ENCODE measurements at places on chromosomes 1 and 21. TPM values are rescaled to one million over a fixed set of nuclear protein-coding genes. Genes with fewer than 3 reads are reported as not detected.

Gene MATN1
- total RNA-seq: 0.31 TPM

Gene TAL1
- not detected for total RNA-seq

Gene ZNF593OS
- not detected for total RNA-seq

Gene CRYAA
- total RNA-seq: not detected

Gene GUCA2B
- not detected for total RNA-seq

Gene IGSF5
- 10.1 TPM for total RNA-seq

Gene CENPF
- 123 TPM for total RNA-seq

DNA sequence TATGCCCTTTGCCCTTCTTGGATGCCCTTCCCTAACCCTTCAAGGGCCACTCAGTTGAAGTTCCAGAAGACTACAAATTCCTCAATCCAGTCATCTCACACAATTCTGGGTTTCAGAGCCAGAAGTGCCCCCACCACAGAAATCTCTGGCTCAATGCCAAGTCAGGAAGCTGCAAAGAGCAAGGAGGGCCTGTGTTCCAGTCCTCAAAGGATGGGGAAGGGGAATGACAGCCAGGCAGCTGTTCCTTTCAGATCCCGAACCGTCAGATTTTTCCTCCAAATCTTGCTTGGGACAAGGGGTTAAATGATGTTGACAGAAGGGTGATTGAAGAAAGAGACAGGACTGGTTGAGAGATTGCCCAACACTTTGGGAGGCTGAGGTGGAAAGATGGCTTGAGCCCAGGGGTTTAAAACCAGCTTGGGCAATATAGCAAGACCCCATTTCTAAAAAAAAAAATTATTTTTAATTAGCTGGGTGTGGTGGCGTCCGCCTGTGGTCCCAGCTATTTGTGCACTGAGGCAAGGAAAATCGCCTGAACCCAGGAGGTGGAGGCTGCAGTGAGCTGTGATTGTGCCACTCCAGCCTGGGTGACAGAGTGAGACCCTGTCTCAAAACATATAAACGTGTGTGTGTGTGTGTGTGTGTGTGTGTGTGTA, 716 bp upstream of the HPDL start:
- DNase-seq: no peak

DNA sequence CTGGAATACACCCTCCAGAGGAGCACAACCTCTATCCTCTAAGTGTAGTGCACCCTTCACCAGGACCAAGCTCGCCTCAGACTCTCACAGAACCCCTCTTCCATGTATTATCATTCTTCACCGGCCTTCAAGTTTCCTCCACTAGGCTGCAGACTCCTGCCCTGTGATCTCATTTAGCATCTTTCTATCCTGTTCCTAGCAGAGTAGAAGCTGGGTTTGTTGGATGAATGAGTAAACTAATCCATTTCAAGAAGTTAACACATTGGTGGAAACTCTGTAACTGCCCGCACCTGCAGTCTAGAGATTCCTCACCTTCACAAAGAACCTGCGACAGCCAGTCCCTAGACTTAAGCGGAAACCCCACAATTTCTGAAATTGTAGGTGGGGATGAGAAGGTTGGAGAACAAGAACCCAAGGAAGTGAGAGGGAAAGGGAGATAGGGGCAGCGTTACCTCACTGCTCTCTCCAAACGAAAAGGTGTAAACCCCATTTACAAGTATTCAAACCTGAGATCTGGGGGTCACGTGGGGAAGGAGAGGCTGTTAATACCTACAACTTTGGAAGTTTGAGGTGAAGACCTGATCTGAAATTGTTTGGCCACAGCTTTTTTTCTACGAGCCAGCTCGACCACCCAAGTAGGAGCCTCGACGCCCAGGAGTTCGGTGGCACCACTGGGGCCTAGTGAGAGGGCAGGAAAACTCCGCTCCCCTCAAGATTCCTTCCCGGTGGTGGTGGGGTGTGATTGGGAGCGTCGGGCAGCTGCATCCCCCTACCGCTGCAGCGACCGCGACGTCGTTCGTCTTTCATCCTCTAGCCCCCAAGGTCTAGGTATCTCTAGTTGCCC, 1.2 kb downstream of the PTPN14 start:
- DNase-seq: peak; percentile 60

DNA sequence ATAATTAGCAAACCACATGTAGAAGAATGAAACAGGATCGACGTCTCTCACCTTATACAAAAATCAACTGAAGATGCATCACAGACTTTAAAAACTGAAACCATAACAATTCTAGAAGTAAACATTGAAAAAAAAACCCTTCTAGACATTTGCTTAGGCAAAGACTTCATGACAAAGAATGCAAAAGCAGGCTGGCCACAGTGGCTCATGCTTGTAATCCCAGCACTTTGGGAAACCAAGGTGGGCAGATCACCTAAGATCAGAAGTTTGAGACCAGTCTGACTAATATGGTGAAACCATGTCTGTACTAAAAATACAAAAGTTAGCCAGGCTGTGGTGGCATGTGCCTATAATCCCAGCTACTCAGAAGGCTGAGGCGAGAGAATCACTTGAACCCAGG, 1351.7 kb downstream of the MRPL39 start:
- DNase-seq: no peak

DNA sequence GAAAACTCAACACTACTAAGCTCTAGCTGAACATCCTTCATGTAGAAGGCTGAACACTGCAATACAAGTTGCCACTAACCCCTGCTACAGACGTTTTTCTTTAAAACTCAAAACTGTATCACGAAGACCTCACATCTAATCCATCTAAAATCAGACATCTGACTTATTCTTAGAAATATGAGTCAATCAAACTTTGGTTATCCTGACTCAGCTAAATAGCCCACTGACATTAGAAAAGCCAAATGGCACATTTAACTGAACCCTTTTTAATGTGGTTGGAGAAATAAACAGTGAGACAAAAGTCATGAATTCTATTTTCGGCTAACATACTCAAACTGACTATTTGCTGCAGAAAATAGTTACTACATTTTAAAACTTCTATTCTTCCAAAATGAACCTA, 35.6 kb downstream of the WLS start:
- no peak for DNase-seq

DNA sequence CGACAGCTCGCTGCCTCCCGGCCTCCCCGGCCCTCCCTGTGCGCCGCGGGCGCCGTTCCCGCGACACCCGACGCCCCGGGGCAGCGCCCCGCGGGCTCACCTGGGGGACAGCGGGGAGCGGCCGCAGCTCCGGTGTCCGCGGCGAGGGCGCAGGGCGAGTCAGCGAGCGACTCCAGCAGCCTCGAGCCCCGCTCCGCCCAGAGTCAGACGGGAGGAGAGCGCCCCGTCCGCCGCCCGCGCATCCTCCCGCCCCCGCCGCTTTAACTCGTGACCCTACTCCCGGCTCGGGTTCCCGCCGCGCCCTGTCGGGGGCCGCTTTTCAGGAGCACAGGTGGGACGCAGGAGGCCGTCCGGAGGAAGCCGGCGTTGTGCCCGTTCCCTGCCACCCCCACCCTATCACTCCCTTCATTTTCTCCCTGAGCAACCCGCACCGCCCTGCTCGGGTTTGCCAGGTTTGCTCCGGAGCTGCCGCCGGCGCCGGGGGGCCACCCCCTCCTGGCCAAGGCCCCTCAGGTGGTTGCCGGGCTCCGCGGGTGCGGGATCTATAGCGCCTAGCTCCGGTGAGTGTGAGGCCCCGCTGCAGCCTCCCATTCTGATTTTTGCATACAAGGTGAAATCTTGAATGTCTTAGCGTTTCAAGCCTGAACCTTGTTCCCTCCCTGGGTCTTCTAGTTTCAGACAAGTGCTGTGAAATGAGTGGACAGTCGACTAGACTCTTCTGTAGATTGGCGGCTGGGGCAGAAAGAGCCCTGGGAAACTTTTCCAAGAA, at the start of gene MCOLN3:
Gene MCOLN3 (minus strand): TSS at position 205 of the 769 bp plus-strand sequence. CDS start 3,140 bp downstream, outside the sequence.
- peak; percentile 77 for DNase-seq

GRCh38 chr1:152980676-152981075, 3.2 kb upstream of the SPRR1A start:
- DNase-seq: no peak

- peak; percentile 27 for DNase-seq
These were observed 23.2 kb downstream of the LYST start for GRCh38 chr1:235843461-235843961.

- peak; percentile 76 for DNase-seq
These were observed 1530.1 kb upstream of the TPTE start for GRCh38 chr21:8991088-8991907.

DNA sequence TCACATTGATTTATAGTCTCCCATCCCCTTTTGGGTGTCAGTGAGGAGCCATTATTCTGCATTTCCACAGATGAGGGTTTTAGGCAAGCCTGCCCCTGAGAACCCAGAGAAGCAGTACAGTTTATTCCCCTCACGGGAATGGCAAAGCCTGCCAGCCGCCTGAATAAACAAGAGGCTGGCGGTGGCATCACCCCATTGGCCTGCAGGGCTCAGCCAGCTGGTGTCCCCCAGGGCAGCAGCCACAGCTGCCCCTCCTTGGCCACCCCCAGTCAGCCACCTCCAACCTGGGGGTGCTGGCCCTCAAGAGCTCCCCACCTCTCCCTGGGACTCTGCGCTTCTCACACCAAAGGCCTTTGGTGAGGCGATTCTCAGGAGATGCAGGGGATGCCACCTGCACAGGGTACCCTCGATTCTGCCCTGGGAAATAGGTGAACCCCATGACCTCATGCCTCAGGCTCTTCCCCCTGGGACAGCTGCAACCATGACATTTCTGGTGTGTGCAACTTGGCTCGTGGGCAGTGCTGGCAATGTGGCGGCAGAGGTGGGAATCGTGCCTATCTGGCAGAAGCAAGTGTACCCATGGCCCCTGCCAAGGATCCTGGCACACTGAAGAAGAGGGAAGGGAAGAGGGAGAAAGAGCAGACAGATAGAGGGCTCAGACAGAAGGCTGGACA, 14.0 kb downstream of the OLFML2B start:
- DNase-seq: no peak

- no peak for DNase-seq
These were observed 14.3 kb upstream of the RGS1 start for GRCh38 chr1:192561301-192561700.
